ENCODE measurements at places on chromosomes 4 and X.

DNA sequence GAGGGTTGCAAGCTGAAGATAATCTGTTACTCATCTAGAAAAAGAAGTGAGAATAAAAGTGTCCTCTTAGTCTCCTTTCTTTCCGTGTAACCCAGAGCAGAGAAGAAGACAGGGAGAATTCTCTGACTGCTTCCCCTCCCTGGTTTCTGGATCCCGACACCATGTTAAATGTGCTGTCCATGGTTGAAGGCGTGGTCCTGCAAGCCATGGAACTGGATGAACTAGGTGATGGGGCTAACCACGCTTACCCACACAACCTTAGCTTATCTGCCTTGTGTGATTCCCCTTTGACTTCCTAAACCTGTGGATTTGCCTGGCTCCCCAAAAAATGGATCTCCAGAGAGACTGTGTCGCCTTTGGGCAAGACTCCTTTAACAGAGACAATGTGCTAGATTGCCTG, 907.6 kb downstream of the FSTL5 start:
- no peak for DNase-seq

GRCh38 chr4:37623125-37623524, 63.1 kb downstream of the RELL1 start:
- no peak for DNase-seq

DNA sequence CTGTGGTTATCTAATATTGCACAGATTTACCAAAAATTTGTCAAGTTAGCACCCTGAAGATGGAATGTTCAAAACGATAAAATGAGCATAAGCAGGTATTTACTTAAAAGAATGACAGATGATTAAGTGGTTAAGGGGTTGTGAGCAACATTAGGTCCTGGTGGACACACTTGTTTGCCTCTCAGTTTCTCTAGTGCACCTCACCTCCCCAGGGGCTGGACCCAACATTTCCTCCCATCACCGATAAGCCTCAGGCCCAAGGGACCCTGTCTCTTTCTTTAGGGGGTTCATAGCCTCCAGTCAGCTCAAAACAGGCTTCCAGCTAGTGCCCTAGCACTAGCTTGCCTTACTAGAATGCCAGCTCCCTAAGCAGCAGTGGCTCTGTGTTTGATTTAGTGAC, 88.0 kb downstream of the ATP11C start:
- no peak for DNase-seq

DNA sequence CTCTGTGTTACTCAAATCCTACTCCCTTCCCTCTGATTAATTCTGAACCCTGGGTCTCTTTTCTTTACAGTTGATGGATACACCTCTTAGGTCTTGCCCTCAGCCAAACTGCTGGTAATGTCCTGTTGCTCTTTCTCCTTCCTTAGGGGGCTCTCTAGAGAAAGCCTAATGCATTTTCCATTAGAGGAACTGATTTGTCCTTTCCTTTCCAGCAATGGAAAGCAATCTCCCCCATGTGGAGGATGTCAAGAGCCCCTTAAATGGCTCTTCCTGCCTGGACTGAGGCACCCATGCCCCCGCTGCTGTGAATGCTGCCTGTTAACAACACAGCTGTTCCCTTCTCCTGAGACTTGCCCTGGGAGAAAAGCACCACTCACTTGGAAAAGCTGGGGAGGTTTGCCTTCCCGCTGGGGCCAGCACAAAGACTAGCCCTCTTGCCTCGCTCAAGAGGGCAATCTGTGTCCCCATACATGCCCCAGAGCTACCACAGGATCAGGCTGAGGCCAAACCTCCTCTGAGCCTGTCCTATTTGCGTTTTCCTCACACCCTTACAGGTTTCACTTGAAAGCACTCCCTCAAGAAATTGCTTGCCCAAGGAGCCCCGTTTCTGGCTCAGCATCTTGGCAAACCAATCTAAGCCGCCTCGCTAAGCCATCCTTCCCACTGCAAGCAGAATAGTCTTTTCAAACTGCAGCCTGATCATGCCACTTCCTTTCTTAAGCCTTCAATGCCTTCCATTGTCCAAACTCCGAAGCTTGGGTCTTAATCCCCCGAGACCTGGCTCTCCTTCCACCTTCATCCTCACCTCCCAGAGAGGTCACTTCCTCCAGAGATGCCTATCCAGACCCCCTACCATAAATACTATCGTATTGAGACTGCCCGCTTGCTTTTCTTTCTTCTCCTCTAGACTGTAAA, 23.2 kb upstream of the SMIM20 start:
- no peak for DNase-seq

- no peak for DNase-seq
Observed at GRCh38 chr4:3805731-3806130, 39.5 kb downstream of the ADRA2C start.

DNA sequence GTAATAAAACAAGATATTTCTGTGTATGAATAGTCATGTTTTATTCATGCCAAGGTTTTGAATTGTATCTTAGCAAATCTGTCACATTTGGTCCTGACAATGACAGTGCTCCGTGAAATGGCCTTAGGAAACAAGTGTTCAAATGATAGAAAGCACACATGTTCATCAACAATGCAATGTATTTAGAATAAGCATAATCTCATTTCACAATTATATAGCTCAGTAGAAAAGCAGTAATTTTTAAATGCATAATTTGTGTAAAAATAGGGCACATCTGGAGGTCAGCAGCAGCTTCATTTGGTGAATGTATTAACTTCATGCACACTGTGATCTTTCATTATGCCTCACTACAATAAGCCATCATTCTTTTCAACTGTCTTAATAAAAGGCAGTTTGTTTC, 380.4 kb downstream of the GPM6A start:
- DNase-seq, result no peak

GRCh38 chr4:4866124-4866865, 6.8 kb downstream of the MSX1 start:
- DNase-seq, result no peak

GRCh38 chr4:7383266-7383665, 51.5 kb downstream of the PSAPL1 start:
- DNase-seq, result no peak

GRCh38 chr4:167934216-167934615, 158.1 kb upstream of the ANXA10 start:
- DNase-seq, result no peak

- DNase-seq, result no peak
Observed at GRCh38 chrX:109346491-109346890, 135.4 kb downstream of the GUCY2F start.

DNA sequence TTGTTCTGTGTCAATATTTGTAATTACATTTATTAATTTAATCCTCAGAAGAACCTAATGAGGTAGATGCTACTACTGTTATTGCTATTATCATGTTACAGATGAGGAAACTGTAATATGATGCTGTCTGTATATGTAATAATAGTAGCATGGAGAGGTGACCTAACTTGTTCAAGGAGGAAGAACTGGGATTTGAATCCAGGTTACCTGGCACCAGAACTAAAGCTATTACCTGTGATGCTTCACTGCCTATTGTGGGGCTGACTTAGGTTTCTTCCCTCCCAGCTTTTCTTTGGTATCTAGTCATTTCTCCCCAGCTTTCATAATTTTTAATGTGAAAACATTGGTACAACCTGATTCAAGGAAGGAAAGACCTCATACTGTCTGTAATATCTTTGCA, 43.6 kb downstream of the RAPGEF2 start:
- DNase-seq, result no peak

- DNase-seq, result no peak
Observed at GRCh38 chr4:101777431-101777830, 13.1 kb upstream of the BANK1 start.

GRCh38 chr4:185394568-185395237, 1.0 kb downstream of the LRP2BP start:
- no peak for DNase-seq

DNA sequence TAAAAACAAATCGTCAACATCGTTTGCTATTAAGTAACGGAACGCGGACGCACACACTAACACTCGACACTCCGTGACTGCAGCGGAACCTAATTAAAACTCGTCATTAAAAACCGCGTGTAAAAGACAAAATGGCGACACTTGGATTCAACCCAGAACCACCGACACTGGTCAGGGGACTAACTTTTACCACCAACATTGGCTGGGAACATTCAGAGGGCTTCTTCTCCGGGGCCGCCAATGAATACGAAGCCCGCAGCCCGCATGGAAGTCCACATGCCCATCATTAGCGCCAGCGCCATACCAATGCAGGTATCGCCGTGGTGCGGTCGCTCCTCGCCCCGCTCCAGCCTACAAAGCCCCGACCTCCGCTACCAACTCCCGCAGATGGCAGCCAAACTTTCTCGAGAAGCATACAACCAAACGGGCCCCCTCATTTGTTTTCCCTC, 498 bp downstream of the RBMX start:
- peak; percentile 6 for DNase-seq

GRCh38 chr4:8400632-8401325, 39.7 kb downstream of the ACOX3 start:
- no peak for DNase-seq

Data from T follicular helper cell (primary cell).